ENCODE measurements at places on chromosomes 13 and 19.

GRCh38 chr19:51458899-51459505, 748 bp upstream of the SIGLEC8 start:
- no peak for DNase-seq

- no peak for DNase-seq
Measured at GRCh38 chr13:74367193-74367592, 233.0 kb upstream of the KLF12 start.

GRCh38 chr19:18397242-18398202, at the start of gene LRRC25:
LRRC25 (minus strand) TSS chr19:18397622; CDS start chr19:18396963, 659 bp downstream.
- DNase-seq, result no peak

GRCh38 chr13:82036602-82037001, 1695.7 kb upstream of the SPRY2 start:
- DNase-seq, result no peak

- no peak for DNase-seq
Measured at GRCh38 chr19:54096617-54097106, 3.9 kb downstream of the OSCAR start.

GRCh38 chr13:32010136-32010535, 21.4 kb upstream of the FRY start:
- DNase-seq, result no peak

- DNase-seq, result no peak
Measured at GRCh38 chr19:12786141-12786870, 5.0 kb upstream of the JUNB start.

- DNase-seq, result no peak
Measured at GRCh38 chr19:45889210-45889885, 3.4 kb upstream of the IRF2BP1 start.

GRCh38 chr19:2288818-2289713, 7.1 kb upstream of the PEAK3 start:
- DNase-seq, result no peak

- DNase-seq, result no peak
Measured at GRCh38 chr19:51256155-51256625, 5.3 kb downstream of the SIGLECL1 start.

DNA sequence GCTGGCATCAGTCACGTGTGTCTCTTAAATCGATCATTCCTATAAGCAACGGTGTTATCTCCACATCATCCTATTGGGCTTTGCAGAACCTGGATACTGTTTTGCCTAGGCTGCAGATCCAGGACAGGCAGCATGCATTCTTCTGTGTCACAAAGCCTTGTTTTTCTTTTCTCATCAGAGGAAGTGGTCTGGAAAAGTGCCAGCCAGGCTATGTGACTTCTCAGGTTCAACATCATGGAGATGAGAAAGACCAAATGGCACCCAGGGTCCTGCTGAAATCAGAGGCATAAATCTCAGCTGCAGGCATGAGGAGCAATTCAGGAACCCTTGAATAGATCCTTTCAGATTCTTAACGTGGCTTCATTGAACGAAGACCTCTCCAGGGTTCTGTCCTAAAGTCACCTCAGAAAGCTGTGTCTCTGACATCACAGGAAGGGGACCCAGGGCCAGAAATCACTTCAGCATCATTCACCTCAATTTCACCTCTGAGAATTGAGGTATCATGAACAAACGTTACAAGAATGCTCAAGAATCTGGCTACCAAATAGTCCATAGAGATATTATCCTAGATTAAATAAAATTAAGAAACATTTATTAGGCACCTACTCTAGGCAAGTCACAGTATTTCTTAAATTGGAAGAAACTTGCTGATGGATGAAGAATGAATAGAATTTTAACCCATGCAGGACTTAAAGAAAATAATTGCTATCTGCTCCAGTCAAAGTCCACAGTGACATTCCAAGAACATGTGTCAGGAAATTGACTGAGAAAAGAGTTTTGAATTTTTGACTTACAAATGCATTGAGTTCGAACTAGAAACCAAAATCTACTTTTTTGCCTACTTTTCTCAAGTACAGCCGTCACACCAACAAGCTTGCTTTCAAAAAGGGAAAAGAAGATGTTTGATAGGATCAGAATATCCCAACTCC, 124.1 kb downstream of the COG6 start:
- DNase-seq, result peak; percentile 23

GRCh38 chr19:51944798-51945552, 17.7 kb downstream of the ZNF613 start:
- DNase-seq, result no peak

- DNase-seq, result no peak
Measured at GRCh38 chr13:113022745-113023574, 53.9 kb downstream of the MCF2L start.

GRCh38 chr13:28967029-28967915, 147.1 kb downstream of the MTUS2 start:
- DNase-seq, result no peak

- no peak for DNase-seq
Measured at GRCh38 chr19:56174550-56174949, 1.3 kb upstream of the GALP start.

GRCh38 chr13:72258340-72258981, 391.5 kb upstream of the DACH1 start:
- no peak for DNase-seq

- no peak for DNase-seq
Measured at GRCh38 chr19:11209839-11210655, 12.7 kb upstream of the KANK2 start.

- DNase-seq, result no peak
Measured at GRCh38 chr19:53782698-53783097, 41.4 kb downstream of the NLRP12 start.

GRCh38 chr13:43432958-43433357, 353.8 kb downstream of the ENOX1 start:
- no peak for DNase-seq

DNA sequence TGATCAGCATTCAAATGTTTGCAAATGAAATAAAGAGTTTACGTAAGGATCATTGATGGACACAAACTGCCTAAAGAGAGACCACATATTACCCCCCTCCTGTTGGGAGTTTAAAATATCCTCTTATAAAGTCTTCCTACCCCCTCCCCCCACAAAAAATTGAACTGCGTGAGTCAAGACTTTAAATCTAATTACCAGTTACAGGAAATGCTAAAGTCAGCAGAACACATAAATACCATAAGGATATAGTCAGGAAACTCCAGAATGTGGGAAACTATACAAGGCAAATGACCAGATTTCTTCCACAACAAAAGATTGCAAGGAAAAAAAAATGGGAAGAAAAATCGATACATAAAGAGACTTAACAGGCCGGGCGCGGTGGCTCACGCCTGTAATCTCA, 44.4 kb upstream of the FARP1 start:
- no peak for DNase-seq

- DNase-seq, result no peak
Measured at GRCh38 chr19:50894478-50895356, 16.5 kb downstream of the KLK4 start.

DNA sequence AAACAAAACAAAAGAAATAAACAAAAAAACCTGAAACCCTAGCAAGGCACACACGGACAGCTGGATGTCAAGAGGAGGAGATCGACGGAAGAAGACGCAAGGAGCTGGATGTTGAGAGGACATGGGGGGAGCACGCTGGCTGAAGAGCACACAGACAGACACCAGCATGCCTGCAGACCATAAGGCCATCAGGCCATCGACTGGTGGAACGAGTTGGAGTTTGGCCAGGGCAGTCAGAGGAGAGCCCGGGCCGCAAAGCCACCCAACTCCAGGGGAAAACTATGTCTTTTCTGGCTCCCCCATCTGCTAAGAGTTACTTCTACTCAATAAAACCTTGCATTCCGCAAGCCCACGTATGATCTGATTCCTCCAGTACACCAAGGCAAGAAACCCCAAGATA, 979.6 kb downstream of the PCDH17 start:
- no peak for DNase-seq

DNA sequence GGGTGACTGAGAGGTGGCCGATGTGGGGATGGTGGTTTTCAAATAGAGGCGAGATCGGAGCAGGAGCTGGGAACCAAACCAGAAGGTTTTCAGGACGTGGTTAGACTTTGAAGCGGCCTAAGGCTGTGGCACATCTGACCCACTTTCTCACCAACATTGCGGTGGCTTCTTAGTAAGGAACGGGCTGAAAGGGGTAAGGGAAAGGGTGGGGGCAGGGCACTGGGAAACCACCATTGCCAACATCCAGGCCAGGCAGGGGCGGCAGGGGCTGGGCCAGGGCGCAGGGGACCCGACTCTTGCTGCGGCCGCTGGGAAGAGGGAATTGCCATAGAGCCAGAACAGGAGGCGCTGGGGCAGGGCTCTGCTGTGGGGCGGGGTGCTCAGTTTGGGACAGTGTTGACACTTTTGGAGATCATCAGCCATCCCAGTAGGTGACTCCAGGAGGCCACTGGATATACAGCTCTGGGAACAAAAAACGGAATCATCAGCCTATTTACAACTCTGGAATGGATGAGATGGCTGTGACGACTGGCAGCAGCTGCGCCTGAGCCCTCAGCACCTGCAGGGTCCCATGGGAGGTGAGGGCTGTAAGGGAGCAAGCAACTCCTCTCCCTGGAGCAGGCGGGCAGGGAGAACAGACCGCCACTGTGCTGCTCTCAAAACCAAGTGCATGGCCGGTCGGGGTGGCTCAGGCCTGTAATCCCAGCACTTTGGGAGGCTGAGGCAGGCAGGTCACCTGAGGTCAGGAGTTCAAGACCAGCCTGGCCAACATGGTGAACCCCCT, 52.2 kb downstream of the IRS2 start:
- DNase-seq, result no peak

DNA sequence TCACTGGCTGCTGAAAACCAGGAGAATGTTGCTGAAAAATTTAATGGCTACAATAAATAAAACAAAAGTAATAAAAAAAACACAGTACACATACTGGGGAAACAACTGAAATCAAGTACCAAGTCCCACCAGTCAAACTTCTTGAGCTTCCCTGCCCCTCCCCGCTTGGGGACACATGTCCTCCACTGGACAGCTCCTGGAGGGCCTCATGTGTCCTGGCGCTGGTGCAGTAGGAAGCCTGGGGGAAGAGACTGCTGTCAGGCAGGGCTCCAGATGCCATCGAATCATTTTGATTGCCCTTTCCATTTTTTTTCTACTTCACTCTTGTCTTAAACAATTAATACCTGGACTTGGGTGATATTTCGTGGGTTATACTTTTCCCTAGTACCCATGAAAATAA, 26.6 kb upstream of the SLC35E1 start:
- no peak for DNase-seq

- no peak for DNase-seq
Measured at GRCh38 chr19:11200931-11201330, 3.6 kb upstream of the KANK2 start.

- no peak for DNase-seq
Measured at GRCh38 chr13:110414283-110414682, 107.2 kb downstream of the COL4A2 start.

- DNase-seq, result no peak
Measured at GRCh38 chr13:112242777-112243176, 133.4 kb upstream of the SPACA7 start.

GRCh38 chr13:45224176-45224575, 23.3 kb upstream of the KCTD4 start:
- DNase-seq, result no peak

DNA sequence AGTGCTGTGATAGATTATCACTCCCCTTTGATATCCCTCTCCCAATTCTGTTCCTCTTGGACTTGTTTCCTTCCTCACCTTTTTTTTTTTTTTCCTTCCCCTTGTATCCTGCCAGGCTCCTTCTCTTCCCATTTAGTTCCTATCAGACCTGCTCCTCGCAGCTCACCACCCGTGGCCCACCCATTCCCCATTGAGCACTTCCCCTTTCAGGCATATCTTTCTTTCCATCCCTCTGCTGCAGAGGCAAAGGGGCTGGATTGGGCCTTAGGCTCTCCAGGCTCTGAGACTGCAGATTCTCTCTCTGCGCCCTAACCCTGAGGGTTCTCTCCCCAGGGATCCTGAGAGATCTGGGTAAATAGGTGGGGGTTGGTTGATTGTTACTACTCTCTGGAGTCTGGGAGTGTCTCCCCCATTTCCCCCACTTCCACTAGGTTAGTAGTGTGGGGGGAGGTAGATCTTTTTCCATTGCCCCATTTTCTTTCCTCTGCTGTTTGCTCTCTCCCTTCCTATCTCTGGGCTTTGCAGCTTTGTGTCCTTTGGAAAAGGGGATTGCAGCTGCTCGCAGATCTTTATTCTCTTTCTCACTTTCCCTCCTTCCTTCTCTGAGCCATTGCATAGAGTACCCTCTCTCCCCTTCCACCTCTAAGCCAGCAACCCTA, 2.3 kb downstream of the ARHGAP35 start:
- DNase-seq, result no peak

GRCh38 chr19:37221136-37221535, 3.1 kb downstream of the ZNF383 start:
- no peak for DNase-seq

DNA sequence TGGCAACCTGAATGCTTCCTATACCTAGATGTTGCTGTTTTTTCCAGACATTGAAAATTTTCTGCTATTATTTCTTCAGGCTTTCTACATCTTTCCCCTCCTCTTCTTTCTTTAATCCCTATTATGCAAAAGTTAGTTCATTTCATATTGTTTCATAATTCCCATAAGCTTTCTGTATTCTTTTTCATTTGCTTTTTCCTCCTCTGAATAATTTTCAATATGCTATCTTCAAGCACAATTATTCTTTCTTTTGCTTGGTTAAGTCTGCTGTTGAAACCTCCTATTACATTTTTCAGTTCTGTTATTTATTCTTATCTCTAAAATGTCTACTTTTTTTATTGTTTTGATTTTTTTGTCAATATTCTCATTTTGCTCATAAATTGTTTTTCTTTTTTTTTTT, 947.1 kb upstream of the MIR17HG start:
- DNase-seq, result no peak

DNA sequence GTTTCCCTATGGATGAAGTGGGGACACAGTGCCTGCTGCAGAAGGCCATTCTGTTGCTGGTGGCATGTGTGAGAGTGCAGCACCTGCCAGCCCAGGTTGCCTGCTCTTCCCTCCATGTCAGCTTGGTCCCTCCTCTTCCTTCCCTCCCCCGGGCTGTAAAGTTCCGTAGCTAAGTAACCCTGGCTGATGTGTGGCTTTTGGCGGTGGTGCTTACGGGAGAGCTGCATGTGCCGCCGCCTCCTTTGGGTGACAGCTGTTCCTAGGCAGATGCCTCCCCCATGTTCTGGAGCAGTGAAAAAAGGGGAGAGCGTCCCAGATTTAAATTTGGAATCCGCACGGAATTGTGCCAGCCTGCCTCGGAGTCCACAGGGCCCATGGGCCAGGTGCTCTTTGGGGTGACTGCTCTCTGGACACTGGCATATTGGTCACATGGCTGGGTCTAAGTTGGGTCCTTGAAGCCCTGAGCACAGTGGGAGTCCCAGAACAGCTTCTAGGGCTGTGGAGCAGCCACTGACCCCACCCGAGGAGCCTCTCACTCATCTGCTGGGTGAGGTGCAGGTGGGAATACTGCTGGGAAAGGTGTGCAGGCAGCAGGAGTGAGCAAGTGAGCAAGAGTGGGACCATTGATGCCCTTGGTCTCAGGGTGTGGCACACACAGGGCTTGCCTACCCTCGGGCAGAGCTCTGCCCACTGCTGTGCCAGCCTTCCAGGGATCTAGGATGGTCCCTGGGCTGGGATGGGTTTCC, 33.1 kb upstream of the ZNF536 start:
- no peak for DNase-seq

- DNase-seq, result no peak
Measured at GRCh38 chr19:30662211-30662861, 290.2 kb downstream of the ZNF536 start.

- no peak for DNase-seq
Measured at GRCh38 chr19:5667751-5668271, 12.5 kb downstream of the MICOS13 start.

GRCh38 chr13:64640002-64640401, 2590.1 kb downstream of the PCDH9 start:
- DNase-seq, result no peak
